Lower lobe of right lung (tissue), 2 donors: ENCODE measurements at places on chromosomes 13 and 19.

- peaks cover 97% of the 10 kb centered on the region for H3K36me3 ChIP-seq
- H3K27me3 ChIP-seq: no peaks in the 10 kb centered on the region
- H3K4me1 ChIP-seq: peaks cover 13% of the 10 kb centered on the region
- DNase-seq: no peak
- H3K27ac ChIP-seq: no peak overlapping the region
- H3K4me3 ChIP-seq: no peak overlapping the region
Measured at GRCh38 chr19:50005428-50005827, 19.7 kb downstream of the VRK3 start.

GRCh38 chr13:105719859-105720258, 815.6 kb downstream of the EFNB2 start:
- no peak overlapping the region for H3K4me3 ChIP-seq
- H3K27ac ChIP-seq: no peak overlapping the region
- no peaks in the 10 kb centered on the region for H3K36me3 ChIP-seq
- DNase-seq: no peak
- no peaks in the 10 kb centered on the region for H3K27me3 ChIP-seq

GRCh38 chr13:113405481-113406300, 41.8 kb upstream of the GRTP1 start:
- H3K27me3 ChIP-seq: peaks cover 39% of the 10 kb centered on the region
- H3K27ac ChIP-seq: no peak overlapping the region
- DNase-seq: no peak
- H3K36me3 ChIP-seq: no peaks in the 10 kb centered on the region

DNA sequence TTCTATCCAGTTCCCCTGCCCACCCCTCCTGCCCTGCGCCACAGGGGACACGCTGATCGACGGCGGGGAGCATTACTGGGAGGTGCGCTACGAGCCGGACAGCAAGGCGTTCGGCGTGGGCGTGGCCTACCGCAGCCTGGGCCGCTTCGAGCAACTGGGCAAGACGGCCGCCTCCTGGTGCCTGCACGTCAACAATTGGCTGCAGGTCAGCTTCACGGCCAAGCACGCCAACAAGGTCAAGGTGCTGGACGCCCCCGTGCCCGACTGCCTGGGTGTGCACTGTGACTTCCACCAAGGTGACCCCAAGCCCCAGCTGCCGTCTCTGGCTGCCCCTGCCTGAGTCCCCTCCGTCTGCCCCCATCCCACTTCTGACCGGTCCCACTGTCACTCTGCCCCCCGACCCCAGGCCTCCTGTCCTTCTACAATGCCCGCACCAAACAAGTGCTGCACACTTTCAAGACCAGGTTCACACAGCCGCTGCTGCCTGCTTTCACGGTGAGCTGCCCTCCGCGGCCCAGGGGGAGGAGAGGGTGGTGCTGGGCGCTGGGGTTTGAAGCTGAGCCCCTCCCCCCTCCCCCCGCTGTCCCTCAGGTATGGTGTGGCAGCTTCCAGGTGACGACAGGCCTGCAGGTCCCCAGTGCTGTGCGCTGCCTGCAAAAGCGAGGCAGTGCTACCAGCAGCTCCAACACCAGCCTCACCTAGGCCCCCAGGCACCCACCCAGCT, 15.5 kb downstream of the STAP2 start:
- no peaks in the 10 kb centered on the region for H3K36me3 ChIP-seq
- H3K27me3 ChIP-seq: no peaks in the 10 kb centered on the region
- H3K27ac ChIP-seq: no peak overlapping the region
- DNase-seq: no peak

DNA sequence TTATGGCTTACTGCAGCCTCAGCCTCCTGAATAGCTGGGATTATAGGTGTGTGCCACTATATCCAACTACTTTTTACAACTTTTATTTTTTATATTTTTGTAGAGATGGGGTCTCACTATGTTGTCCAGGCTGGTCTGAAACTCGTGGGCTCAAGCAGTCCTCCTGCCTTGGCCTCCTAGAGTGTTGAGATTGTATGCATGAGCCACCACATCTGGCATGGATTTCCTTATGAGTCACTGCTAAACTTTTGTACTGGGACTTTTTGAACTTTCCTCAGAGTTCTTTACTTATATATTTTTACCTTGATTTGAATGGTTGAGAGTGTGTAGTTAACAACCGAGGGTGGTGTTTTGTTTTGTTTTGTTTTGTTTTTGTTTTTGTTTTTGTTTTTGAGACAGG, 33.4 kb downstream of the DNAJC3 start:
- H3K36me3 ChIP-seq: peaks cover 39% of the 10 kb centered on the region
- no peaks in the 10 kb centered on the region for H3K27me3 ChIP-seq
- no peak overlapping the region for H3K27ac ChIP-seq
- peaks cover 24% of the 10 kb centered on the region for H3K4me1 ChIP-seq
- DNase-seq: no peak
